ENCODE measurements at places on chromosomes 1 and 21. TPM values are rescaled to one million over a fixed set of nuclear protein-coding genes. Genes with fewer than 3 reads are reported as not detected.

- no peak overlapping the region for H3K4me3 ChIP-seq
- peaks cover 40% of the 10 kb centered on the region for H3K36me3 ChIP-seq
- H3K4me1 ChIP-seq, result peaks cover 9% of the 10 kb centered on the region
- peak; percentile 56 for DNase-seq
These were observed 28.4 kb downstream of the WDR4 start for GRCh38 chr21:42850866-42851391.

DNA sequence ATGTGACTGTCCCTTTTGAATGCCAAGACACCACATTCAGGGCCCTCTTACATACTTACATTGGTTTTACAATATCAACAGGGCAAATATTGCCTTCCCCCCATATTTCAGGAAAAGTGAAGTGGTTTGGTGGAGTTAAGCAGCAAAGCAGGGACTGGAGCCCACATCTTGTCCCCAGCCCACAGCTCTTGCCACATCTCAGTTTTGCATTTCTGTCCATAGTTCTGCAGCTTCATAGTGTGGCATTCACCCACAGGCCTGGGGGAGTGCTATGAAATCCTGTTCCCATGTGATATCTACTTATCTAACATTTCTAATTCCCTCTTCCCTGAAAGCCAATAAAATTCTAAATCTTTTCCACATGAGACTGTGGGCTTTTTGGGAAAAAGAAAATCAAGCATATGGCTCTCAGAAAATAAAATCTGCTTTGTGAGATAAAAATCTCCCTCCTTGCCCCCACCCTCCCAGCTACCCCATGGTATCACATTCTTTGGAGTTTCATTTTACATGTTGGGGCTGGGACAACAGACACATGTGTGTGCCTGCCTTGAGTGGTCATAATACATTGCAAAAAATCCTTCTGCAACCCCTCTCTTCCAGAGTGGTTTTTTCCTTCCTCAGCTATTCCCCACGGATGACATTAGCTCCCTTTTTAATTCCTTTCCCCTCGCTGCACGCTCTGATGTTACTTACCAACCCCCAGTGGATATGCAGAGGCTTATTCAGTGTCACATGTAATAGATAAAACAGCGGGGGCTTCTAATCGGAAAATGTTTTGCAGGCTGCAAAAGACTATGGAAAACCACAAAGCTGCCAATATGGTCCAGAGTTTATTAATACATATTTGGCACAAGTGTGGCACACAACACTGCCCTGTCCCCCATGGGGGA lies 20.5 kb upstream of the CD2 start:
- H3K27ac ChIP-seq, result no peak overlapping the region
- peaks cover 43% of the 10 kb centered on the region for H3K4me1 ChIP-seq
- H3K36me3 ChIP-seq, result no peaks in the 10 kb centered on the region
- H3K4me3 ChIP-seq, result no peak overlapping the region
- no peak for DNase-seq

DNA sequence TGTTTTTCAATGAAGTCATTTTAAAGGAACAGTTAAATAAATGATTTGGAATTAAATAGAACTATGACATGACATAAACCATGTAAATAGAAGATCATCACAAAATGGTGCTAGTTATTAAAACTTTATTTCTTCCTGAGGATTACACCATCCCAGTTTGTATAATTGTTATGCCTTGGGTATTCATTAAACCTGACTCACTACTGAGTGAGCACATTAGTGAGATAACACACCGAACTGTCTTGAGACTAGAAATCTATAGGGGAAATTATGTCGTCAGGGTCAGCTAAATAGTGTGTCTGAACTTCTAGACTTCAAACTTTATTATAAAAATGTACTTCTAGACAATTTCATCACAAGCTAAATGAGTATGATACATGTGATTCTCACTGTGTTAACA lies 189.4 kb downstream of the NCAM2 start:
- DNase-seq, result no peak
- no peak overlapping the region for H3K4me3 ChIP-seq
- no peak overlapping the region for H3K27ac ChIP-seq
- H3K36me3 ChIP-seq, result no peaks in the 10 kb centered on the region
- H3K4me1 ChIP-seq, result no peaks in the 10 kb centered on the region

- peaks cover 17% of the 10 kb centered on the region for H3K27me3 ChIP-seq
- DNase-seq, result no peak
- H3K4me3 ChIP-seq, result no peak overlapping the region
- no peaks in the 10 kb centered on the region for H3K36me3 ChIP-seq
- H3K4me1 ChIP-seq, result no peaks in the 10 kb centered on the region
These were observed 44.4 kb downstream of the RAP1GAP start for GRCh38 chr1:21624571-21625389.

- peaks cover 20% of the 10 kb centered on the region for H3K4me1 ChIP-seq
- H3K36me3 ChIP-seq, result peaks cover 13% of the 10 kb centered on the region
- no peak overlapping the region for H3K4me3 ChIP-seq
- peak overlapping the region; percentile 3 for H3K27ac ChIP-seq
- no peak for DNase-seq
- no peaks in the 10 kb centered on the region for H3K27me3 ChIP-seq
These were observed 3.1 kb downstream of the LAMTOR5 start for GRCh38 chr1:110404401-110404800.

DNA sequence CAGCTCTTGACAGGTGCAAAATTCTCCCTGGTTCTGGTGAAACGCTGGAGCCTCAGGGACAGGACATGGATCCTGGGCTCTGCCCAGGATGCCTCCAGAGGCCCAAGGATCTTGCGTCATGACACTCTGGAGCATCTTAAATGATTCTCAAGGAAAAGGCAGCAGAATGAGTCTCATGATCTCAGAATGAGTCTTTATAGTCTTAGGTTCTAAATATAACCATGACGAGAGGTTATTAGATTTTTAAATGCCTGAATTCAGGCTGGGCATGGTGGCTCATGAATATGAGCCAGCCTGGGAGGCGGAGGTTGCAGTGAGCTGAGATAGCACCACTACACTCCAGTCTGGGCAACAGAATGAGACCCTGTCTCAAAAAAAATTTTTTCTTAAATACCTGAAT lies 55.5 kb downstream of the ECE1 start:
- no peak for DNase-seq
- peaks cover 4% of the 10 kb centered on the region for H3K36me3 ChIP-seq
- no peak overlapping the region for H3K27ac ChIP-seq
- no peaks in the 10 kb centered on the region for H3K27me3 ChIP-seq
- H3K4me3 ChIP-seq, result no peak overlapping the region
- peaks cover 4% of the 10 kb centered on the region for H3K4me1 ChIP-seq

DNA sequence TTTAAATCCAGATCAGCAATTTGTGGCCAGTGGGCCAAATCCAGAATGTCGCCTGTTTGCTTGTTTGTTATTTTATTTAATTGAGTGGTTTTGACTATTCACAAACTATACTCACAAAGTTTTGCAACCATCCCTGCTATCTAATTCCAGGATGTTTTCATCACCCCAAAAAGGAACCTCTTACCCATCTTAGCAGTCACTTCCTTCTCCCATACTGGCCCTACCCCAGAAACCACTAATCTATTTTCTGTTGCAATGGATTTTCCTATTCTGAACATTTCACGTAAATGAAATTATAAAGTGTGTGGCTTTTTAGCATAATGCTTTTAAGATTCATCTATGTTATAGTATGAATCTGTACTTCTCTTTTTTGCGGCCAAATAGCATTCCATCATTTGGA lies 41.3 kb downstream of the WDTC1 start:
- H3K27me3 ChIP-seq, result no peaks in the 10 kb centered on the region
- no peaks in the 10 kb centered on the region for H3K4me1 ChIP-seq
- no peak overlapping the region for H3K27ac ChIP-seq

GRCh38 chr1:55535724-55536544 lies 320.8 kb upstream of the USP24 start:
- H3K36me3 ChIP-seq, result no peaks in the 10 kb centered on the region
- no peaks in the 10 kb centered on the region for H3K4me1 ChIP-seq
- no peak for DNase-seq
- no peak overlapping the region for H3K27ac ChIP-seq

DNA sequence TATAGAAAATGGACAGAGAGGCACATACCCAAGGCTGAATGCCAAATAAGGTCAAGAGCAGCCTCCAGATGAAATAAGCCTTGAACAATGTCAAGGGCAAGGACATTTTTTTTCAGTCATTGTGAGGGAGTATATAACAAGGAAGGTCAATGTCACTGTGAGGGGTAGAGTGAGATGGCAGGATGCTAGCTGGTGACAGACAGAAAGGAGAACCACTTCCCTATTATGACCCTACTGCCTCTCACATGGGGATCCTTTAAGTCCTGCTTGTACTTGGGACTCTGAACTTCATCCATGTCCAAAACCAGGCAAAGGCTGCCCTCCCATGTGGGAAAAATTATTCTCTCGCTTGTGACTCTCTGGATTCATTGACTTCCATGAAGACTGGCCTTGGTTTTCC lies 119.5 kb upstream of the COA6 start:
- H3K27ac ChIP-seq, result no peak overlapping the region
- no peak overlapping the region for H3K4me3 ChIP-seq
- H3K27me3 ChIP-seq, result peaks cover 16% of the 10 kb centered on the region
- DNase-seq, result no peak

- peaks cover 8% of the 10 kb centered on the region for H3K4me1 ChIP-seq
- no peak for DNase-seq
- no peaks in the 10 kb centered on the region for H3K36me3 ChIP-seq
- no peak overlapping the region for H3K27ac ChIP-seq
- no peaks in the 10 kb centered on the region for H3K27me3 ChIP-seq
These were observed 94.1 kb downstream of the CNIH3 start for GRCh38 chr1:224710196-224710595.

GRCh38 chr1:156193208-156193487 lies 756 bp upstream of the SLC25A44 start:
- no peaks in the 10 kb centered on the region for H3K27me3 ChIP-seq
- H3K27ac ChIP-seq, result peak overlapping the region; percentile 84
- H3K36me3 ChIP-seq, result peaks cover 28% of the 10 kb centered on the region
- no peaks in the 10 kb centered on the region for H3K4me1 ChIP-seq

GRCh38 chr1:4868521-4868920 lies 214.1 kb downstream of the AJAP1 start:
- H3K27ac ChIP-seq, result no peak overlapping the region
- no peaks in the 10 kb centered on the region for H3K4me1 ChIP-seq
- H3K4me3 ChIP-seq, result no peak overlapping the region
- no peak for DNase-seq
- peaks cover 6% of the 10 kb centered on the region for H3K27me3 ChIP-seq

- no peaks in the 10 kb centered on the region for H3K4me1 ChIP-seq
- H3K4me3 ChIP-seq, result no peak overlapping the region
- no peak overlapping the region for H3K27ac ChIP-seq
- H3K36me3 ChIP-seq, result no peaks in the 10 kb centered on the region
- no peak for DNase-seq
These were observed 42.2 kb upstream of the WNT4 start for GRCh38 chr1:22184892-22185612.

DNA sequence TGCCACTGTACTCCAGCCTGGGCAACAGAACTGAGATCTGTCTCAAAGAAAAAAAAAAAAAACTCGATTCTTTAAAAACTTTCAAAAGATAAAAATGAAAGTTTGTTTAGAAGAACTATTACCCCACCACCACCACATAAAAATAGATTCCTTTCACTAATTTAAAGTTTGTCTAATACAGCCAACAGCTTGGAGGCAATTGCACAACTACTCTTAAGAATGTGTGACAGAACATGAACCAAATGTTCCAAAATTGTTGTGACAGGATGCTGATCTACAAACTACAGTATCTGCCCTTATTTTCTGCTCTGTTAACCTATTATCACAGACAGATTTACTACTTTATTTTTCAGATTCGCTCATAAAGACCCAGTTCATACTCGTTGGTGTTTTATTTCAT lies 5.5 kb upstream of the TGFBR3 start:
- DNase-seq, result no peak
- H3K27me3 ChIP-seq, result peaks cover 18% of the 10 kb centered on the region
- no peak overlapping the region for H3K4me3 ChIP-seq

DNA sequence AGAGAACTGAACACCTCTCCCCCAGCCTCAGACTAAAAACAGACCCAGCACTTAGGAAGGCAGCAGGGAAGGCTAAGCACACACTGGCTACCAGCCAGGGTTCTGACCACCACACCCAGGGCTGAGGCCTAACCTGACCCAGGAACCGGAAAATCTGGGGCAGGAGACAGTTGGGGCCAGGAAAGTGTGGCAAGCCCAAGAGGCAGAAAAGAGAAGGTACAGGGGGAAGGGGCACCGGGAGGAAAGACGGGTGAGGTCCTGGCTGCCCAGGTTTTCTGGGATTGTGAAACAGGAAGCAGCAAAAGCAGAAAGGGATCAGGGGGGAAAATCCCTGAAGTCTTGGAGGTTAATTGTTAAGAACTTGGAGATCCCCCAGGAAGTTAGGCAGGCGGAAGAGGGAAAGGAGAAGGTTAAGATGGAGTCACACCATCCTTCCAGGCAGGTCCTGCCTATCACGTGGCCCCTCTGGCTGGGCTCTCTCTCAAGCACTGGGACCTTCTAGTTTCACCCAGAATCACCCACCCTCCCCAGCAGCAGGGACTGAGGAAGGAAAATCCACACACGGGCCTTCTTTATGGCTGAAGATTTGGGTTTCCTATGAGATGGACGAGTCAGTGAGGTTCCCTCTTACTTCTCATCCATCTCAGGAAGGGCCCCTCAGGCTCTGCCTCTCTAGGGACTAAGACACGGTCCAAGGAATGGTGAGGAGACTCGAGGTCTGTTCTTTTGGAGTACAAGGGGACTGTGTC lies 2.6 kb downstream of the HDGF start:
- no peaks in the 10 kb centered on the region for H3K27me3 ChIP-seq
- peaks cover 61% of the 10 kb centered on the region for H3K4me1 ChIP-seq
- peak overlapping the region; percentile 93 for H3K27ac ChIP-seq
- peaks cover 15% of the 10 kb centered on the region for H3K36me3 ChIP-seq
- no peak for DNase-seq
- peak overlapping the region; percentile 89 for H3K4me3 ChIP-seq

GRCh38 chr1:7186382-7187111 lies 401.3 kb downstream of the CAMTA1 start:
- H3K4me3 ChIP-seq, result no peak overlapping the region
- H3K36me3 ChIP-seq, result no peaks in the 10 kb centered on the region
- DNase-seq, result no peak
- no peaks in the 10 kb centered on the region for H3K4me1 ChIP-seq
- H3K27ac ChIP-seq, result no peak overlapping the region
- H3K27me3 ChIP-seq, result peaks cover 38% of the 10 kb centered on the region

GRCh38 chr1:193221651-193222050 lies 35.2 kb upstream of the B3GALT2 start:
- H3K27ac ChIP-seq, result no peak overlapping the region
- no peaks in the 10 kb centered on the region for H3K27me3 ChIP-seq
- peaks cover 13% of the 10 kb centered on the region for H3K36me3 ChIP-seq
- H3K4me1 ChIP-seq, result peaks cover 9% of the 10 kb centered on the region
- DNase-seq, result no peak

- no peaks in the 10 kb centered on the region for H3K27me3 ChIP-seq
- DNase-seq, result peak; percentile 84
- H3K27ac ChIP-seq, result no peak overlapping the region
- H3K4me1 ChIP-seq, result peaks cover 6% of the 10 kb centered on the region
- H3K4me3 ChIP-seq, result no peak overlapping the region
These were observed 10.0 kb downstream of the SLX9 start for GRCh38 chr21:44949779-44950198.

- H3K4me3 ChIP-seq, result peak overlapping the region; percentile 91
- DNase-seq, result no peak
- no peak overlapping the region for H3K27ac ChIP-seq
- H3K36me3 ChIP-seq, result no peaks in the 10 kb centered on the region
- peaks cover 26% of the 10 kb centered on the region for H3K4me1 ChIP-seq
These were observed 243 bp downstream of the ADAM15 start for GRCh38 chr1:155051342-155051776.

C1orf21 gene
- total RNA-seq, result 3.0 TPM

CFH gene
- 2.6 TPM for total RNA-seq

S100A9 gene
- total RNA-seq, result not detected

ZMPSTE24 gene
- 32.7 TPM for total RNA-seq

LIN28A gene
- not detected for total RNA-seq

LENEP gene
- 0.65 TPM for total RNA-seq

SPATA46 gene
- total RNA-seq, result not detected

NES gene
- total RNA-seq, result not detected

PADI2 gene
- total RNA-seq, result 0.14 TPM
